Right cardiac atrium (tissue), 5 donors: ENCODE measurements at places on chromosomes 1 and 21.

DNA sequence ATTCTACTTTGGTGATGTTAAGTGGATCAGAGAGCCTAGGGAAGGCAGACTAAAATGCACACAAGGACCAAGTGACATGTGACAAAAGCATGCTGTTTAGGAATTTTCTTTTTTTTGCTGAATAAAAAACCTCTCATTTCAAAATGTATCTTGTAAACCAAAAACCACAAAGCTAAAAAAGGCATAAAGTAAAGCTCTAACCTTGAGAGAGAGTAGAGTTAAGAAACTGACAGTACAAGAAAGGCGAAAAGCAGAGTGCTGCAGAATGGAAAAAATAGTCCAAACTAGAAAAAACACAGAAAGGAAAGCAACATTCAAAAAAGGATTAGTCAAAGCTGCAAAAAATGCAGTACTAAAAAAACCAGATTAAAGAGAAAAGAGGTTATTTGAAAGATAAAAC lies 76.5 kb downstream of the EPS15 start:
- no peak for DNase-seq

DNA sequence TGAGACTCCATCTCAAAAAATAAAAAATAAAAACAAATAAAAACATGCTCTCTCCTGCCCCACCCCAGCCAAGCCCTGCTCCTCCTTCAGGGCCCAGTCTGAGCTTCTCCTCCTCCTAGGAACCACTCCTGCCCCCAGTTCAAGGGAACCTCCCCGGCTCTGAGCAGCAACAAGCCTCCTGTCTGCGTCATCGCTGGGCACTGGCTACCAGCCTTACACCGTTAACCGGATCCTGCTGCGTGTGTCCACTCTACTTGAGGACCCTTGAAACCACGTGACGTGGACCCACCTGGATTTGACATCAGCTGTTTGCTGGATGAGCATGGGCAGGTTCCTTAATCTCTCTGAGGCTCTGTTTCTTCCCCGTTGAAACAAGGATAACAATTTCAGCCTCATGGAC lies 1.6 kb upstream of the TAS1R2 start:
- DNase-seq = no peak

DNA sequence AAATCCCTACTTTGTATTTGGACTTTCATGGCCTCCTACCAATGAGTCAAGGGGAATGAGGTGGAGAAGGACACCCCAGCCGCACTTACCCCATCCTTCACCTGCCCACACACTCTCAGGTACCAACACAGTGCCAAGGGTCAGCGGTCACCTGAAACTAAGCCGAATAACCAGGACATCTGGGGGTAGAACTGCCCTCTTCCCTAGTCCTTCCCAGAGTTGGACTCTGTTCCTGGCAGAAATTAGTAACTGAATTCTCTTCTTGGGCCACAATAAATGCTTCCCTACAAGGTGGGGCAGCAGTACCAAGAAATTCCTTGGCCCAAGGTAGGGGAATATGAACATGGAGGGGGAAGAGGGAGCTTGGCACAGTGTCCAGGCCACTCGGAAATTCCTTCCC lies 7.3 kb downstream of the SLC45A3 start:
- no peak for DNase-seq

DNA sequence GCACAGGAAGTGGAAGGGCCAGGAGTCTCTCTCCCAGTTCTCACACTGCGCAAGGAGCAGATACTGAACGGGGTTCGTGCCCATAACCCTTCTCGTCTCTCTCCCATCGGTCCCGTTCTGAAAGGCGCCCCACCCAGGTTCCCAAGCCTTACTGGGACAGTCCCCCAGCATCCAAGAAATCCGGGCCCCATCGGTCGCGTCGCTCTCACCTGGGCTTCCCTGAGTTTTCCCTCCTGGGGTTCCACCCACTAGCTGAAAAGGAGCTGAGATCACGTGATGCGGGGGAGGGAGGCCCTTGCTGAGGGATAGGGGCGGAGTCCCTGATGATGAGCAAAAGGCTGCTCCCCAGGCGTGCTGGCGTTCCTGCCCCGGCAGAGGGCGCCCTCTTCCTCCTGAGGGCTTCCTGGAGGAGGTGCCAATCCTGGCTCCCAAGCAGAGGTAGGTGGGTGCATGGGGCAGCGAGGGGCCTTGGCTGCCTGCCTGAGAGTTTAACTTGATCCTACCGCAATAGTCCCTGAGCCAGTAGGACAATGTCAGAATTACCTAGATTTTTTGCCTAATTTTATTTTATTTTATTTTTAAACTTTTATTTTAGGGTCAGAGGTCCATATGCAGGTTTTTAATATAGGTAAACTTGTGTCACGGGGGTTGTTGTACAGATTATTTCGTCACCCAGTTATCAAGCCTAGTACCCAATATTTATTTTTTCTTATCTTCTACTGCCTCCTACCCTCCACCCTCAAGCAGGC lies at the start of gene SPOCD1:
SPOCD1 (minus strand) TSS at position 271 of the 749 bp plus-strand sequence. CDS start 689 bp downstream, outside the sequence.
- DNase-seq = peak; percentile 90

DNA sequence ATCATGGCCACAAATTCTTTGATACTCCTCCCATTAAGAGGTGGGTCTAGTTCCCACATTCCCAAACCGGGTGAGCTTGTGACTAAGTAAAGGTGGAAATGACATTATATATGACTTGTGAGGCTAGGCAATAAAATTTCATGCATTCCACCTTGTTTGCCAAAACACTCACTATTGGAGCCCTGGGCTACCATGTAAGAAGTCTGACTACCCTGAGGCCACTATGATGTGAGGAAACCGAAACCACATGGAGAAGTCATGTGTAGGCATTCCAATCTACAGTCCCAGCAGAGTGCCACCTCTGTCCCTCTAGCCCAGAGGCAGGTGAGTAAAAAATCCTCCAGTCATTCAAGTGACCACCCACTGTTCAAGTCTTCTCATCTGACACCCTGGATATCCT lies 17.9 kb upstream of the SMG7 start:
- DNase-seq = no peak
